ENCODE measurements at places on chromosomes 5 and 9.

DNA sequence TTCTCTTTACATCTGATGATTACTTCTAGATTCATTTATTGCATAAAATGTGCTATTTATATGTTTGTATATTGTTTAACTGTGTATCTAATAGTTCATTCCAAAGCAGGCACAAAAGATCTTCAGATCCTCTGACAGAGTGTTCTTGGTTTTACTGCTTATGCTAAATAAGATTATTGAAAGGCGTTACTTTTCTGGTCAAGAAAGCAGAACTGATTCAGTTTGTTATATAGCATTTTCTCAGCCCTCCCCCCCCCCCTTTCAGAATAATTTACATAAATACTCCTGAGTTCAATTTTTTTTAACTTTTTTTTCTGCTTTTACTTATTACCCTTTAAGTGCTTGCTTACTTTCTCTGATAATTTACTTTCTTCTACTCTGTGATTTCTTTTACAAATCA, 15.4 kb downstream of the CDC42SE2 start:
- DNase-seq, result no peak

- no peak for DNase-seq
These were observed 44.4 kb downstream of the GALNT12 start for GRCh38 chr9:98851730-98852459.

DNA sequence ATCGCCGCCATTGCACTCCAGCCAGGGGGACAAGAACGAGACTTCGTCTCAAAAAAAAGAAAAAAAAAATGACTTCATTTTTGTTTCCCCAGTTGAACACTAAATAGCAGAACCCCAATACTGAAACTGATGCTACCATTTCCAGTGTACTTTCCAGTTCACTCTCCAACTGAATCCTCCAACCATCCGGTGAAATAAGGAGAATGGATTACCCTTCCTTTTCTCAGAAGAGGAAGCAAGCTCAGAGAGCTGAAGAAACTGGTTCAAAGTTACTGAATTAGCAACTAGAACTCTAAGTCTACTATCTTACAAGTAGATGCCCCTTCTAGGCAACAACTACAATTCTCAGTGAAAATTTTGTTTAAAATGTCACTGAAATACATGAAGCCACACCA, 3.9 kb downstream of the FAM13B start:
- no peak for DNase-seq

GRCh38 chr9:110143485-110143884, 64.5 kb downstream of the C9orf152 start:
- no peak for DNase-seq
